ENCODE measurements at places on chromosomes 16 and 17. TPM values are rescaled to one million over a fixed set of nuclear protein-coding genes. Genes with fewer than 3 reads are reported as not detected.

Gene MT1X
- 97.3 TPM for total RNA-seq

Gene C17orf78
- not detected for total RNA-seq

Gene DNAH3
- 0.07 TPM for total RNA-seq

Gene CHST5
- not detected for total RNA-seq

Gene ZNF785
- total RNA-seq, result not detected

Gene HCFC1R1
- total RNA-seq, result 54.7 TPM

Gene KRTAP4-4
- not detected for total RNA-seq

Gene SYCE1L
- 0.12 TPM for total RNA-seq

Gene CTRB1
- not detected for total RNA-seq

Gene SLC22A31
- total RNA-seq, result not detected

Gene OR2C1
- not detected for total RNA-seq

Gene CACNG1
- not detected for total RNA-seq

Gene TBC1D3E
- total RNA-seq, result not detected

Gene KRT36
- not detected for total RNA-seq

Gene ABI3
- 0.41 TPM for total RNA-seq

Gene SLFN12L
- total RNA-seq, result not detected

Gene ST6GALNAC2
- total RNA-seq, result 5.1 TPM

Gene KCNJ12
- 0.03 TPM for total RNA-seq

Gene TBKBP1
- total RNA-seq, result 5.5 TPM

Data from A172 (cell line).